ENCODE measurements at places on chromosomes 4 and X.

- peak; percentile 78 for DNase-seq
Observed at GRCh38 chr4:21802406-21802805, 146.2 kb downstream of the KCNIP4 start.

DNA sequence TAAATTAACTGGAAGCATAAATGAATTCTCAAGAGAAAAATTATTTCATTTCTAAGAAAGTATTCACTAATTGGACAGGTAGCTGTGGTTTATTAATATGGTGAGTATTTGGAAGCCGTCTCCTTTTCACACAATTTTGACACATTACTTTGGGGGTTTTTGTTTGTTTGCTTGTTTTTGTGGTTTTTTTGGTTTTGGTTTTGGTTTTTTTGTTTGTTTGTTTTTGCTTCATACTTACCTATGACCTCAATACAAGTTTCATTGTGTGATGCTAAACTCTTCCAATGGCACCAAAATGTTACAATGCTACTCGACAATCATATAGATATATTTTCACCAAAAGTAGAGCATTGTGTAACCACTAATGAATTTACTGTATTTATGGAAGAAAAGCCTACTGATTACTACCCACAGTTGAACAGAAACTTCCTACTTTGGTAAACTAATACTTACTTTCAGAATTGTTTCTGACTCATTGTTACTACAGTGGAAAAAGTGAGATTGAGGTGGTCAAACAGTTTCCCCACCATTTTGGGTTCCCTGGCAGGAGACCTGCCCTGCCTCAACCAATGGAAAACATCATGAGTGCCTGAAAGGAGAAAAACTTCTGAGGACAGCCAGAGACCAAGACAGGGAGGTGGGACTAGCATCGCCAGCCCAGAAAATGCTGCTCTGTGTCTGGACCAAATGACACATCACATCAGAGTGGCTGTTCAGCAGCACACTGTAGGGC lies 443.1 kb downstream of the HNRNPD start:
- no peak for DNase-seq

GRCh38 chr4:35548921-35549320 lies 695.4 kb downstream of the ARAP2 start:
- DNase-seq: no peak

GRCh38 chrX:38871129-38872029 lies 70.1 kb downstream of the MID1IP1 start:
- no peak for DNase-seq
